ENCODE measurements at places on chromosomes 11 and 22.

DNA sequence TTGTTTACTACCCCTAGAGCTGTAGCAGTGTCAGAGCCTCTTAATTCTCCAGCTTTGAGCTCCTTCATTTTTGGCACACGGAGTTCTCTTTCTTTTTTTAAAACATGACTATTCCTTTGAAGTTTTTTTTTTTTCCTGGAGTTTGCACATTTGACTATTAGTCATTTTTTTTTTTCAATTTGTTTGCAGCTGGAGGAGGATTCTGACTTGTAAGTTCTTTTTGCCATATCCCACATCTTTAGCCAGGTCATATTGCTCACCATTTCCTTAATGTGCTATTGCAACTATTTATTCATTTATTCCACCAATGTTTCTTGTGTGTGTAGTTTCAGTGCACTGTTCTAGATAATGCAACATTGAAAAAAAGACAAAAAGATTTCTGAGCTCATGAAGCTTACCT is 166.3 kb upstream of the ARHGAP20 start:
- no peak overlapping the region for H3K4me3 ChIP-seq
- no peak overlapping the region for H3K27ac ChIP-seq
- H3K27me3 ChIP-seq: no peaks in the 10 kb centered on the region
- no peaks in the 10 kb centered on the region for H3K36me3 ChIP-seq
- peaks cover 21% of the 10 kb centered on the region for H3K4me1 ChIP-seq
- DNase-seq: no peak

DNA sequence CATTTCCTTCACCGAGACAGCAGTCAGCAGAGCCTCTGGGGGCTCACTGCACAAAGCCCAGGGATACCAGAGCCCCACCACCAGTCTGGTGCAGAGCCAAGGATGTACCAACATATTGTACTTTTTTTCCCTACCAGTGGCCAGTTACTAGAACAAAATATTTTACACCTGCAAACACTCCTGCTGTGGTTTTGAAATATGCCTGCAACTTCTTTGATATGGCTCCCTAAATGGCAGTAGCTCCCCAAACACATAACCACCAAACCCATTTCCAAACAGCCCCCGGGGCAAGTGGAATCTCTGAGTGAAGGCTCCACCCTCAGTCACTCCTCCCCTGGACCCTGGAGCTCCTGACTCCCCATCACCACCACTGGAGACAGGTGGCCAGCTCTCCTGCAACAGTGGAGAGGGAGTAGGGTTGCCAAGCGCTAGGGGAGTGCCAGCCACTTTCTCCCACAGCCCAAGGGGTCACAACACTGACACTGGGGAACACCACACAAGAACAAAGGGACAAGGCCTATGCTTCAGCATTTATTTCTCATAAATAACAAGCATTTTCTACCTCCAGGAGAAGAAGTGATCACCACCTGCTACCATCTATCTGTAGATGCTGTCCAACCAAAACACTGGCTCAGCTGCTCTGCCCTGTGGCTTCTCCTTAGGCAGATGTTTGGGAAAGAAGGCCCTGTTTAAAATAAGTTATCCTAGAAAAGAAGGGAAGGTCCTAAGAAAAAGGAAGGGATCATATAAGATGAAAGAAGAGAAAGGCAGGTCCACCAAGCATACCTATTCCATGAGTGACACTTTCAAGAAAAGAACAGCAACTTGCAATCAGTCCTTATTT is 15.1 kb downstream of the DGCR2 start:
- peaks cover 10% of the 10 kb centered on the region for H3K4me1 ChIP-seq
- H3K4me3 ChIP-seq: no peak overlapping the region
- no peak overlapping the region for H3K27ac ChIP-seq
- H3K27me3 ChIP-seq: no peaks in the 10 kb centered on the region
- DNase-seq: no peak

DNA sequence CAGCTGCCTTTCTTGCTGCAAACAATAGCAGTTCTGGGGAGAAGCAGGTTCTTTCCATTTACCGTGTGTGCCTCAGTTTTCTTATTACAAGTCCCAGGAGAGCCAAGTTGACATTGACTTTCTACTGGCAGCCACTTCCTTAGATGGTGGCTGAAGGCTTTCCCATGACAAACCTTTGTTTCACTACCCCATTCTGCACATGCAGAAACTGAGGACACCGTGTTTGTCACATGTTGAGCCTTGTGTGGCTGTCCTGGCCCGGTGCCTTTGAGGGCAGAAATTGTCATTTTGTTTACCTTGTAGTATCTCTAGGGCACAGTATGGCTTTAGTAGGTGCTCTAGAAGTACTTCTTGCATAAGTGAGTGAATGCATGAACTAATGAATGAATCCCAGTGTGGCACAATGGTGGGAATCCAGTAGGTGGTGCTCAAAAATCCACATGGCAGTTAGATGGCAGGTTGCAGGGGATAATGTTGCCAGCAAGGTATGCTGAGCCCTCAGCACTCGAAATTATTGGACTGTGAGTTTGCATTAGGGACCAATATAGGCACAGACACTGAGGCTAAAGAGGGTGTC is 101.6 kb downstream of the CSNK2A3 start:
- H3K36me3 ChIP-seq: no peaks in the 10 kb centered on the region
- H3K4me3 ChIP-seq: no peak overlapping the region
- no peaks in the 10 kb centered on the region for H3K4me1 ChIP-seq
- DNase-seq: no peak
- H3K27me3 ChIP-seq: no peaks in the 10 kb centered on the region

DNA sequence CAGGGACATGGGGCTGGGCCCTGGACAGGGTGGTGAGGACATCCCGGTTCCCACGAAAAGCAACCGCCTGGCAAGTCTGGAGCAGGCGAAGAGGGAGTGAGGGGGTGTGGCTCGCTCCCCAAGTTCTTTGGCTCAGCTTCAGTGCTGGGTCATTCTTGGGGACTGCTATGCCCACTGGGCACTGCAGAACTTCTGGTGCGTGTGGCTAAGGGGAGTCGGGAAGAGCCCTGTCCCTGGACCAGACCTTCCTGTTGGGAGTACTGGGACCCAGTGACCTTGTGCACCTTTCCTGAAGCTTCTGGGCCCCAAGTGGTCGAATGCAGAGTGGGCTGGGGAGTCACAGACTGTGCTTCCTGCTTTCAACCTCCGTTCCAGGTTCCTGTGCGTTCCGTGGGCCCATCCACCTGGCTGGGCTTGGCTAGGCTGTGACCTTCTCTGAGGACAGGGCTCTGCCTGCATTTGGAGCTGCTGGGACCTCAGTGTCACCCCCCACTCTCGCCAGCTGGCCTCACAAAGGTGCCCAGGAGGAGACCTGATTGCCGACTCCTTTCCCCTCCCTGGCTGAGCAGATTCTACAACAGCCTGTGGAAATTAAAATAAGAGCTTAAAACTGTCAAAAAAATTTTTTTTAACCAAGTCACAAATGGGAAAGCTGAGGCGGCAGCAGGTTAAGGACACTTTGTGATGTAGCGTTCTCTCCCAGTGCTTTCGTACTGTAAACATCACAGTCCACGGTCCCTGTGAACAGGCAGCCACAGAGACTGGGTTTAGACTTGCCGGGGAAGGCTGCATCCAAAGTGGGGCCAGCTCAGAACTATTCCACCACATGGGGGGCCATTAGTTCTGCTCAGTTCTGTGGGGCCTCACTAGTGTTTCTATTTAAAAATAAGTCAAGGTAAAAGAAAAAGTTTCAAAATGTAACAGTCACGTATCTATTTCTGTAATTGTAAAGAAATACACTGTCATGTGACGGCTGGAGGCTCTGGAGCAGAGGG is 63.8 kb upstream of the WNT7B start:
- H3K36me3 ChIP-seq: no peaks in the 10 kb centered on the region
- peaks cover 55% of the 10 kb centered on the region for H3K4me1 ChIP-seq

- H3K27me3 ChIP-seq: no peaks in the 10 kb centered on the region
- H3K4me1 ChIP-seq: peaks cover 15% of the 10 kb centered on the region
- peak overlapping the region; percentile 97 for H3K27ac ChIP-seq
- H3K36me3 ChIP-seq: no peaks in the 10 kb centered on the region
- peak overlapping the region; percentile 96 for H3K4me3 ChIP-seq
- peak; percentile 48 for DNase-seq
These were observed 403 bp upstream of the SBF2 start for GRCh38 chr11:10294290-10294953.

GRCh38 chr11:69027704-69028372 is 14.8 kb upstream of the MRGPRF start:
- H3K4me3 ChIP-seq: no peak overlapping the region
- no peak for DNase-seq
- no peak overlapping the region for H3K27ac ChIP-seq
- H3K27me3 ChIP-seq: no peaks in the 10 kb centered on the region

- H3K4me3 ChIP-seq: no peak overlapping the region
- no peak overlapping the region for H3K27ac ChIP-seq
- H3K27me3 ChIP-seq: no peaks in the 10 kb centered on the region
These were observed 30.9 kb upstream of the NNMT start for GRCh38 chr11:114265122-114265878.

GRCh38 chr22:41226723-41227655 is 13.7 kb downstream of the CHADL start:
- no peak overlapping the region for H3K4me3 ChIP-seq
- no peaks in the 10 kb centered on the region for H3K36me3 ChIP-seq
- no peak overlapping the region for H3K27ac ChIP-seq

DNA sequence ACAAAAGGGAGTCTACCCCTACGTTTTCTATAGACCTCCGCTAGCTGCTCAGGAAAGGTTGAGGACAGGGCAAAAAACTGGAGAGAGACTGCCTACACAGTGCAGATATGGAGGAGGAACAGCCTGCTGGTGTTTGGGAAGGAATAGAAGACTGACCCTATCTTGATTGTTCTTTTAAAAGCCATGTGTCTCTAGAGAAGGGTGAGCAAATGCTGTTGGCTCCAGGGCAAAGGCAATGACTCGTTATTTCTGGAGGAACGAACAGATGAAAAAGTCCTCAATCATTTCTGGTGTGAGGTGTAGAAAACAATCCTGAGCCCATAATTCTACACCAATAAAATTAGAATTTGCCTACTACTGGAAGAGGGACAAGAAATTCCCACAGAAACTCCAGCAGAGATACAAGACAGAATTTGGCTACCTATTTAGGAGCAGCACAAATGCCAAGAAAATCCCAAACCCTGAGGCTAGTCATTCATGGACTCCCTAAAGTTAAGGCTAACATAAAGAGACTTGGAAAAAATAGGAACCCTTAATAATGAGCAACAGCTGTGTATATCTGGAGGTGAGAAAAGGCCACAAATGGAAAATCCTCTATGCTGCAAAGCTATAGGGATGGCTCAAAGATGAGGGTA is 1206.3 kb upstream of the CNTN5 start:
- H3K4me1 ChIP-seq: no peaks in the 10 kb centered on the region
- H3K27me3 ChIP-seq: no peaks in the 10 kb centered on the region
- no peak overlapping the region for H3K4me3 ChIP-seq
- no peak overlapping the region for H3K27ac ChIP-seq

- H3K4me1 ChIP-seq: peaks cover 36% of the 10 kb centered on the region
- H3K27ac ChIP-seq: peak overlapping the region; percentile 98
- H3K36me3 ChIP-seq: no peaks in the 10 kb centered on the region
These were observed 4.3 kb downstream of the PIK3IP1 start for GRCh38 chr22:31287818-31288495.

DNA sequence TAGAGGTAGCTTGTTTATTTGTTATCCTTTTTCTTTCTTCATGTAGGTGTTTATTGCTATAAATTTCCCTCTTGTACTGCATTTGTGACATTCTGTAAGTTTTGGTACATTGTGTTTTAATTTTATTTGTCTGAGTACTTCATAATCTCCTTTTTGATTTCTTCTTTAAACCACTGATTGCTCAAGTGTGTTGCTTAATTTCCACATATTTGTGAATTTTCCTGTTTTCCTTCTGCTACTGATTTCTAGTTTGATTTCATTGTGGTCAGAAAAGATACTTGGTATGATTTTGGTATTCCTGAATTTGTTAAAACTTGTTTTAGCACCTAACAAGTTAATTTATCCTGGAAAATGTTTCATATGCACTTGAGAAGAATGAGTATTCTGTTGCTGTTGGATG is 15.1 kb downstream of the OR10V1 start:
- DNase-seq: no peak
- no peaks in the 10 kb centered on the region for H3K36me3 ChIP-seq
- no peaks in the 10 kb centered on the region for H3K4me1 ChIP-seq

- H3K27me3 ChIP-seq: no peaks in the 10 kb centered on the region
- H3K4me3 ChIP-seq: no peak overlapping the region
- DNase-seq: no peak
- no peak overlapping the region for H3K27ac ChIP-seq
- H3K36me3 ChIP-seq: no peaks in the 10 kb centered on the region
These were observed 37.1 kb upstream of the HORMAD2 start for GRCh38 chr22:30043161-30043560.

DNA sequence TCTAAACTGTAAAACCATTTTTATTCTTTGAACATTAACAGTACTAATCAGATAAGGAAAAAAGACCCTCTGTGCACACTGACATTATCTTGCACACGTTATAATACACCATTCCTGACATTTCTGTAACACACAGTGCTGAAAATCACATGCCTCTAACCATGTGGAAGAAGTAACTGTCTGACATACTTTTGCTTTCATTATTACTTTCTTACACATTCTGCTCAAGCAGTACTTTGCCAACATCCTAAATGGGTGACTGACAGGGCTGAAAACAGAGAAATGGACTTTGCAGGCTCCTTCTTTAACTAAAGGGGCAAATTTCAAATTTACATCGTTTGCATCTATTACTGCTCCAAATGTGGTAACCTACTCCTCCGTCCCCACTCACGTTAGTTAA is 22.8 kb upstream of the TP53AIP1 start:
- H3K36me3 ChIP-seq: no peaks in the 10 kb centered on the region
- DNase-seq: no peak
- H3K27me3 ChIP-seq: no peaks in the 10 kb centered on the region
- no peak overlapping the region for H3K4me3 ChIP-seq
- no peak overlapping the region for H3K27ac ChIP-seq

DNA sequence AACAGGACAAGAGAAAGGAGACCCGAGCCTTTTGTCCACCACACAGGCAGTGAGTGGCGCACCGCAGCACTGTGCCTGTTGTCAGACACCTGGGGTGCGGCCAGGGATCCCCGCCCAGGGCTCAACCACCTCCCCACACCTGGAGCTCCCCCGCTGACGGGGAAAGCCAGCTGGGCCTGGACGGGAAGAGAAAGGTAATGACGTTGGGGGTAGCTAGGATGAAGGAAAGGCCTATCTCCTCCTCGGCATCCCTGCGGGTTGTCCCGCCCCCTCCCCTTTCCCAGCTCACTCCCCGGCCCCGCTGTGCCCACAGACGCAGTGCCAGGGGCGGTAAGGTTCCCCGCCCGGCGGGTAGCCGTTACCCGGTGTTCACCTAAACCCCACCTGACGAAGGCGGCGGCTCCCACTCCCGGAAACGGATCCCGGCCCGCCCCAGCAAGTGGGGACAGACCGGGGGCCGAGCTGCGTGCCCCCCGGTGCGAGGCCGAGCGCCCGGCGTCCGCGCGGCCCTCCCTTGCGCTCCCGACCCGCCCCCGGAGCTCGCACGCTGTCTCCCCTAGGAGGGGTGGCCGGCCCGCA is 495 bp downstream of the HYOU1 start:
- peaks cover 12% of the 10 kb centered on the region for H3K4me1 ChIP-seq
- H3K27me3 ChIP-seq: no peaks in the 10 kb centered on the region
- H3K36me3 ChIP-seq: no peaks in the 10 kb centered on the region

- no peaks in the 10 kb centered on the region for H3K36me3 ChIP-seq
- H3K27ac ChIP-seq: no peak overlapping the region
- no peaks in the 10 kb centered on the region for H3K27me3 ChIP-seq
- H3K4me3 ChIP-seq: no peak overlapping the region
These were observed 72.3 kb upstream of the CHRM4 start for GRCh38 chr11:46463701-46464421.
